ENCODE measurements at places on chromosomes 6 and 20.

DNA sequence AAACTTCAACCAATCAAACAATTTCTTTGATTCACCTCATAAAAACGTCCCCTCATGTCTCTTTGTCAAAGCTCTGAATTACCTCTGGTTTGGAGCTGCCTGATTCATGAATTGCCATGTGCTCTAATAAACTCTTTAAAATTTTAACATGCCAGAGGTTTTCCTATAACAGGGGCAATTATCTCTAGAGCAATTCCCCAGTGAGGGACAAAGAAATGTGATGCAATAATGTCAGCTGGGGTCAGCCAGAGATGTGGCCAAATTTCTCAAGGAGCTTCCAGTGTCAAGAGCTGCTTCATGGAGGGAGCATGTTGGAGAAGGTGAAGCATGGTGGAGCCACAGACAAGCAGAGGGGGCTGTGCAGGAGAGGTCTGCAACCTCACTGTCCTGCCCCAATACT lies 38.7 kb upstream of the RFPL4B start:
- DNase-seq = no peak

GRCh38 chr6:18352842-18353241 lies 34.3 kb upstream of the RNF144B start:
- peak; percentile 83 for DNase-seq

DNA sequence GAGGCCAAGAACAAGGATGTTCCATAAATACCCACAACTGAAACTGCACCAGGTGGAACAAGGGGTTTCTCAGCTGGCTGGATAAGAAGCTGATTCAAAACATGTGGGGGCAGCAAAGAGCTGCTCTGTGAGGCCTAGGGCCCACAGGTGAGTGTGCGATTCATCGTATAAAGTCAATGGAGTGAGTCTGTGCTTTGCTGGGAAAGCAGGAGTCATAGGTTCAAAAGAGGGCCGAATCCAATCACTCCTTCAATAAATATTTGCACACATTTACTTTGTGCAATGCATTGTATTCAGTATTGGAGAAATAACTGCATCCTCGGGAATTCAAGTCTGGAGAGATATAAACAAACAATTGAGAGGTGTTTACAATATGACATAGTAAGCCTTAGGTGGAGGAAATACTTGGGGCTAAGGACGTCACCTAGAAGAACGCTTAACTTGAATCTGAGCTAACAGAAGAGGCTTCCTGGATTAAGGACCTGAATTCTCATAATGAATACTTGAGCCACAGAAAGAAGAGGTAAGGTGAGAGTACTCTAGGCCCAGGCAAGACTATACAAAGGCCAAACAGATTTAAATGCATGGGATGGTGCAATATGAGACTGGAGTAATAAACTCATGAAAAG lies 83.7 kb upstream of the TMEM30A start:
- DNase-seq = peak; percentile 76

GRCh38 chr20:10654630-10655029 lies 19.2 kb downstream of the JAG1 start:
- peak; percentile 75 for DNase-seq

- DNase-seq = no peak
Observed at GRCh38 chr20:20430066-20430465, 62.2 kb downstream of the INSM1 start.

Measured in NCI-H69 (cell line).